ENCODE measurements at places on chromosomes 2 and 18. TPM values are rescaled to one million over a fixed set of nuclear protein-coding genes. Genes with fewer than 3 reads are reported as not detected.

PDE1A gene
- polyA plus RNA-seq: 21.0 TPM

FBLN7 gene
- 9.8 TPM for polyA plus RNA-seq

NLRC4 gene
- 1.00 TPM for polyA plus RNA-seq

SATB2 gene
- polyA plus RNA-seq: 12.8 TPM

CCDC148 gene
- 6.7 TPM for polyA plus RNA-seq

SFT2D3 gene
- polyA plus RNA-seq: not detected

HAAO gene
- polyA plus RNA-seq: 40.5 TPM

HOXD12 gene
- 0.28 TPM for polyA plus RNA-seq

C1QL2 gene
- polyA plus RNA-seq: not detected

L3MBTL4 gene
- 5.1 TPM for polyA plus RNA-seq

WDR43 gene
- polyA plus RNA-seq: 55.8 TPM

CHRNA1 gene
- 5.2 TPM for polyA plus RNA-seq

PRPF40A gene
- polyA plus RNA-seq: 148 TPM

SPEG gene
- polyA plus RNA-seq: 9.4 TPM

FAM237A gene
- polyA plus RNA-seq: not detected

FABP1 gene
- polyA plus RNA-seq: 34.8 TPM

SPATS2L gene
- 128 TPM for polyA plus RNA-seq

UGT1A8 gene
- polyA plus RNA-seq: not detected

Data from right renal cortex interstitium (tissue), 3 donors.